AG04450 (cell line): ENCODE measurements at places on chromosomes 16 and 17.

GRCh38 chr16:19935694-19936093 is 51.0 kb upstream of the GPRC5B start:
- no peak for DNase-seq

DNA sequence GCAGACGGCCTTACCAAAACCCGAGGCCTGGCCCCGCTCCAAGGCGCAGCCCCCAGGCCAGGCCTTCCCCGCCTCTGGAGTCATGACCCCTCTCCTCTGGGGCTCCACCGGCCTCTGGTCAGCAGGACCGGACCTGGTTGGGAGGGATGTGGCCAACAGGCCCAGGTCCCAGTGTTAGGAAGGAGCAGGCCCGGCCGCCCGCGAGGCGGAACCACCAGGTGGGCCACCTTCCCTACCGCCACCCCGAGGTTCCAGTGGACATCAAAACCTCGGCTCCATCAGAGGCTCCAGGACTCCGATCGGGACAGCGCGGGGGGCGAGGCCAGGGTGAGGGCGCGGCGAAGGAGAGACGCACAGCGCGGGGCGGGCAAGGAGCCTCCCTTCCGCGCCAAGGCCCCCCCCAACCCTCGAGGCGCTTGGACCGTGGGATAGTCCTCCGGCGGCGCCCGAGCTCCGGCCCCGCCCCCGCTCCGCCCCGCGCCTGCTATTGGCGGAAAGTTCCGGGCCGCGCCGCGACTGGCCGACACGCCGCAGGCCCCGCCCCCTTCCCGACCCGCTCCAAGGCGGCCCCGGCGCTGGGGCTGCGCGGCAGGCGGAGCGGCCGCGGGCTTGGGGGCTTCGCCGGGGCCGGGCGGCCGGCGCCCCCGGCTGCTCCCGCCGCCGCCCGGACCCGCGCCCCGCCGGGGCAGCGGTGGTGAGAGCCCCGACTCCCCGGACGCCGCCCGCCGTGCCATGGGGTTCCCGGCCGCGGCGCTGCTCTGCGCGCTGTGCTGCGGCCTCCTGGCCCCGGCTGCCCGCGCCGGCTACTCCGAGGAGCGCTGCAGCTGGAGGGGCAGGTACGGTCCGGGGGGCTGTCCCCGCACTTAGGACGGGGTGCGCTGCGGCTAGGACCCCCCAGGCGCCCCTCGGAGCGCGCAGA is at the start of gene METRN:
METRN (plus strand) TSS at position 561 of the 919 bp plus-strand sequence; CDS start at position 733, 172 bp downstream.
- DNase-seq: no peak

DNA sequence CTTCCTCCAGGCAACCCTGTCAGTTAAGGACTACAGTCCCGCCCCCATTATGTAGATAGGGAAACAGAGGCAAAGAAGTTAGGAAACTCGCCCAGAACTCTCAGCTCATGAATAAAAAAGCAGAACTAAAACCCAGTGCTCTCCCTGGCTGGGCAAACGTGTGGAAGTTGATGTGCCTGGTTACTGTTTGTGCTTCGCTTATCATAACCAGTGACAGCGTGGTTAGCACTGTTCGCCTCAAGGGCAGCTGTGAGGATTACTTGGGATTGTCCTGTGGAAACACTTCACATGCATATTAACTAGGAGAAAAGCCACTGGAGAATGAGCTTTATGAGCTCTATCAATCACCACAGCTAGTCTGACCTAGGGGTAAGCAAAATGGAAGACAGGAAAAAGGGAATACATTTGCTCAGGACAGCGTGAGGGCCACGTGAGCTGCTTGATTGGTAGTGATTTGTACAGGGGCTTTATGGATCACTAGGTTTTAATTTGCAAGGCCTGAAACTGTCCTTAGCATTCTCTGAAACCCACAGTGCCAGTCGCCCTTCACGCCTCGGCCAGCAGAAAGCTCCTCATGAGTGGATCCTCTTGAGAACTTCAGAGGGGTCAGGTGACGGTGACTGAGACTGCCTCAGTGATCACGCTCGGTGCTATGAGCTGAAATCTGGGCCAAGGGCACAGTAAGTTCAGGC is 19.9 kb downstream of the CYB5D2 start:
- DNase-seq: no peak

DNA sequence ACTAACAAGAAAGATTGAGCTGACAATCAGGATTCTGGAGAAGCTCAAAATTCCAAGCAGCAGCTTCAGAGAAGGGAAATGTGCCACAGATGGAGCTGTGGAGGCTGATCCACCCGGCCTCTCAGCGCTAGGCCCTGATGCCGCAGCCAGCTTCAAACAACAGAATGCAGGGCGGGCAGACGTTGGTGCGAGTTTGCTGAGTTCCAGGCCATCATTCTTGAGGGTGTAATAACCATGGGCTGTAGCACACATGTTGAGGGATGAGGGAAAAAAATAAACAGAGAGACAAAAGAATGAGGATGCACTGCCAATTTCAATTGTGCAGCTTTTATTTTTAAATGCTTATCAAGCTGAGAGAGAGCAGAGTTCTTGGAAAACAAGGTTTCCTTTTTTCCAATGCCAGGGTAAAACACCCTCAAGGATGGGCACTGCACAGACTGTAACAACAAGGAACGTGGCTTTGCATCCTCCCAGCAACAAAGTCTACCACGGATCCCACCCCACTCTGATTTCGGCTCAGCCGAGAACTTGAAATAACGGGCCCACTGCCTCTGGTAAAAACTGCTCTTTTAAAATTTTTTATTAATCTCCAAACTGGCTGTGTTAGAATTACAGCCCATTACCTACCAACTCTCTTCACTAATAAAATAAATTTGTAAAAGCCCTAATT is 90.2 kb downstream of the SMG6 start:
- DNase-seq: no peak

DNA sequence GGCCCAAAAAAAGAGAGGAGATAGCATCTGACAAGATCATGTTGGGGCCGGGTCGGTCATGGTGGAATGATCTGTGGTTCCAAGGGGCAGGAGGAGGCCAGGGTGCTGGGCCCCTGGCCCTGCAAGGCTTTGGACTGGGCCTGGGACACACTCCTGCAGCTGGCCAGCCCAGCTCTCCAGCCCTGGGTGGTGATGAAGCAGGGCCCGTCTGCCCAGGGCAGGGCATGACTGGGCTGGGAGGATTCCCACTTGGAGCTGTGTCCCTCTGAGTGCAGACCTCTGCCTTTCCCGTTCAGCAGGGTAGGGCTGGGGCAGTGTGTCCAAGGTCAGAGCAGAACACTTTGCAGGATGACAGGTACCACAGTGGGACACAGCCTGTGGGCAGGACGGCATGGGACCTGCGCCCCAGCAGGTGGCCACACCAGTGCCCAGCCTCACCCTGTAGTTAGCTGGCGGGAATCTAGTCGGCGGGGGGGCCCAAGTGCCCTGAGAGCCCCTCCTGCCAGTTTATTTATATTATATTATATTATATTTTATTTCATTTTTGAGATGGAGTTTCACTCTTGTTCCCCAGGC is 27.6 kb upstream of the MYO15B start:
- DNase-seq: no peak

DNA sequence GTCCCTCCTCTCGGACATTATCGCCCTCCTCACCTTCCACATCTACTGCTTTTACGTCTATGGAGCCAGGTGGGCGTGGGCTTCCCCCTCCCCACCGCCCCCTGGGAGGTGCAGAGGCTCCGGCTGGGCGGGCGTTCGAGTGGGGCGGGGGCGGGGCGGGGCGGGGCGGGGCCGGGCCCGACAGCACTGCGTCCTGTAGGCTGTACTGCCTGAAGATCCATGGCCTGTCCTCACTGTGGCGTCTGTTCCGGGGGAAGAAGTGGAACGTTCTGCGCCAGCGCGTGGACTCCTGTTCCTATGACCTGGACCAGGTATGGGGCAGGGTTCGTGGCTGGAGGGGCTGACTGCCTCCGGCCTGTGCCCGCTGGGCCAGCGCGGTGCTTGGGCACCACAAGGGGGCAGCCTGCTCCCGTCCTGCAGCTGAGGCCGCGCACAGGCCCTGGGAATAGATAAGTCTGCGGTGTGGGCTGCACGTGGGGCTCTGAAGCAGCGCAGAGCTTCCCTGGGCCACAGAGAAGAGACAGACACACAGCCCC is 9.2 kb downstream of the PIGQ start:
- no peak for DNase-seq

- no peak for DNase-seq
These were observed 6.8 kb upstream of the ITGAD start for GRCh38 chr16:31386157-31386984.

GRCh38 chr16:30645727-30646126 is 5.0 kb upstream of the PRR14 start:
- DNase-seq: no peak

DNA sequence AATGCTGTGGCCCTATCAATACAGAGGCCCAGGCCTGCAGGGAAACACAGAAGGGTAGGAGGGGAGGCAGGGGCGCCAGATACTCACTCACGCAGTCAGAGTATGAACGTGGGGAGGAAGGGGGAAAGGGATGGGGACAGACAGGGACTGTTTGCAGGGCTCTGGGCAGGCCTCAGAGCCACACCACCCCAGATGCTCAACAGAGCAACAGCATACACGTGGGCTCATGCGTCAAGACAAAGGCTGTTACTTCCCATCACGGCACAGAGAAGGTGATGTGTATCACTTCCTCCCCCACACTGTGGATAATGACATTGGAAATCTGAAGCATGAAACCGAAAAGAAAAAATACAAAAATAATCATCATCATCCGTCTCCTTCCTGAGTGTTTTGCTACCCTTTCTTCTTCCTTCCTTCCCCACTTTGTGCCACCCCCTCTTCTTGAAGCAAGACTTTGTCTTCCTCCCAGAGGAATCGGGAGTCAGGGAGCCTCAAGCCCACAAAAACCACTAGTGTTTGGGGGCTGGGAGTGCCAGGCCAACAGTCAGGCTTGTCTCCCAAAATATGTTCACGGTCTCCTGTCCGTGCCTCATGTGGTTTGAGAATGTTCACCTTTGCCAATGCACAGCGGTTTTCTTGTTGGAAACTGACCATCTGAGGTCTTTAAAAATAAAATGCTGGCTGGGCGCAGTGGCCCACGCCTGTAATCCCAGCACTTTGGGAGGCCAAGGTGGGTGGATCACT is 20.1 kb downstream of the SLC39A11 start:
- DNase-seq: no peak

DNA sequence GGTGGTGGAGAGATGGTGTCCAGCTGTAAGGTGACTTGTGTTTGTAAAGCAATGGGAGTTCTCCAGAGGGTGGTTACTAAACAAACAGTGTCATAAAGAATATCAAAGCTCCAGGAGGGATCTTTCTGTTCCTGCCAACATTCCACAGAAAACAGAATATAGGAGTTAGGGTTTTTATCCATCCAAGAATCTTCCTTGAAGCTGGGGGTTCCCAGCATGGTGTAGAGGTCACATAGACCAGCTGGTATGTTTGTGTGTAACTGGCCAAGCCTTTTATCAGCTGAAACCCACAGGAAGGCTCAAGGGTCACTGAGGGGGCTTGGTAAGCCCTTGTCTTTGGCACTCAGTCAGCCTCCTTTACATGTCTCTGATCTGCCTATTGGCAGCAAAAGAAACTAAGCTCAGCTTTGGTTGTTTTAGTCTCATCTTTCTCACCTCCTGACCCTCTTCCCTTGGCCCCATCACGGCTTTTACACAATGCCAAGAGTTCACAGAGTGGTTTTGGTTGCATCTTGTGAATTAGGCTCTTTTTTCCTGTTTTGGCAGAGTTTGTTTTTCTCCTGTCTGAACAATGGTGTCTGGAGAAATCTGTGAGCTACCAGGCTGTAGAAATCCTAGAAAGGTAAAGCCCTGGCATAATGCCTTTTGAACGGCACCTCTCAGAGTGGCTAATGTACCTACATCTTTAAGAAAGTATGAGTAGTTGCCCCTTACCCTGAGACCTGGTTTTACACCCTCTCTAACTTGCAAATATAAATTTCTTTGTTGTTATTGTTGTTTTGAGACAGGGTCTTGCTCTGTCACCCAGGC is 4.6 kb downstream of the CNTD1 start:
- peak; percentile 16 for DNase-seq

- DNase-seq: no peak
These were observed 78.9 kb downstream of the TRIM37 start for GRCh38 chr17:59027750-59028149.
